ENCODE measurements at places on chromosomes 4 and X.

GRCh38 chr4:174859904-174860303 lies 30.9 kb upstream of the GLRA3 start:
- DNase-seq, result no peak

- no peak for DNase-seq
Measured at GRCh38 chr4:79907001-79907400, 166.0 kb downstream of the ANTXR2 start.

DNA sequence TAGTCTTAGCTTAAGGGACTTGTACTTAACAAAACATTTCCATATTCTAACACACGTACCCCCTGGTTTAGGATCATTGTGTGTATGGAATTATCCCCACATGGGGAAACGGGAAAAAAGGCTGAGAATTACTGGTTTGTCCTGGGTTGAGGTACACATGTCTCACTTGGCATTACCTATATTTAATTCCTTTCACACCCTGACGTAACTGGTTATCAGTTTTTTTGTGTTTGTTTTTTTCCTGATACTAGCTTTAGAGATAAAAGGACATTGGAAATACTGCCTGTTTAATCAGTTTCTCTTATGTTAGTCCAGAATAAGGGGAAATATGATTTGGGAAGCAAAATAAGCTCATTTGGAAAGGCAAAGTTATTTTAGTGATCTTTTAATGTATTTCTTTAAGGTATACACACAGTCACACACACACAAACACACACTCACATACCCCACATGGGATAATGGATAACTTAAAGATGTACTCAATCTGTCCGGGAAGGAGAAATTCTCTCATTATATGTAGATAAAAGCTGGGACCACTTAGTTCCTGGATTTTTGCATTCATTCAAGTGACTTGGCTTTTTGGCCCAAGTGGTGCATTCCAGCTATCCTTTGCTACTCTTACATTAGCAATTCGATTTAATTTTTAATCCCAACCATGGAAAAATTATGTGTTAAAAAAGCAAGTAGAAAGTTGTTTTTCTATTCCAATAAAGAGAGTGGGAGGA lies 13.0 kb downstream of the SEPTIN11 start:
- DNase-seq, result no peak

- DNase-seq, result no peak
Measured at GRCh38 chrX:31166416-31166815, 94.6 kb upstream of the FTHL17 start.

GRCh38 chrX:3029129-3029528 lies 12.1 kb upstream of the ARSF start:
- DNase-seq, result no peak

DNA sequence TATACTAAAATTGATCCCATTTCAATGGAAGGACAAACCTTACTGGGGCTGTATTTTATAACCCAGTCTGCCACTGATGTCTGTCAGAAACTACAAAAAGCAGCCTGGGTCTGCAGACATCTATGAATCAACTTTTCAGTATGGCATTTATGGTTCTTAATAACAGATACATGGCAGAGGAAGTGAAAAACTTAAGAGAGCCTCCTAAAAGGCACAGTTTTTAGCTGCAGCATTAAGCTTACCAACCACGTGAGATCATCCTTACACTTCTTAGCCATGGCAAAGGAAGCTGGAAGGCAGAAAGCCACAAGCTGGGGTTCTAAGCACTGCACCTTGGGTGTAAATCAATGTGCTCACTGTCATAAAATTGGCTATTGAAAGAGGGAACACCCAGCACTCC lies 16.6 kb upstream of the UGT2B17 start:
- no peak for DNase-seq

Measured in T-helper 17 cell (primary cell).